ENCODE measurements at places on chromosomes 11 and 22. TPM values are rescaled to one million over a fixed set of nuclear protein-coding genes. Genes with fewer than 3 reads are reported as not detected.

DNA sequence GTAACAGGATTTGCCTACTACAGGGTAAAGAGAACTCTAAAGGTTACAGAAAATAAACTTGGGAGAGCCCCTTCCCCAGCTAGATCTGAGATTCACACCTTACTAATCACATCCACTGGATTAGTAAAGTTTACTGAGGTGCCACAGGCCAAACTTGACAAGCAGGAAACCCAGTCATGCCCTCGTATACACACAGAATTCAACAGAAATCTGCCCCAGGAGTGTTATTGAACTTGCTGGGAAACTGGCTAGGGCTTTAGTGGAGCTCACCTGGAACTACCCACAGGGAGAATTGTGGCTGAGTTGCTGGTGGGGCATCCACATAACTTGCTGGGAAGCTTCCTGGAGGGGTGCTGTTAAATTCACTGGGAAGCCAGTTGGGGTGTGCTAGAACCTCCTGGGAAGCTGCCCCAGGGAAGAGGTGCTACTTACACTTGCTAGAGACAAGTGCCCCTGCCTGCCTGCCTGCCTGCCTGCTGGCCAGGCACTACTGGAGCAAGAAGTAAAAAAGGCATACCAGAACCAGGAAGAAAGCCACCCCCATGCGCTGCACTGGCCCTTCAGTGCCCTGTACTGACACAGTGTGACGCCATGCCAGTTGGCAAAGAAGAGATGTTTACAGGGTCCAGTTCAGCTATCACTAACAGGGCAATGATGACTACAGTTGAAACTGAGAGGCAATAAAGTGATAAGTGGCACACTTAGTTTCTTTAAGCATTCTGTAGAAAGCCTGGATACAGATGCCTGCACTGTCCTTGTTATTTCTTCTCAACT lies 106.5 kb downstream of the ALX4 start:
- no peak overlapping the region for H3K4me3 ChIP-seq
- H3K27ac ChIP-seq = no peak overlapping the region
- H3K27me3 ChIP-seq = no peaks in the 10 kb centered on the region
- DNase-seq = no peak
- H3K4me1 ChIP-seq = peaks cover 13% of the 10 kb centered on the region

The OR4D5 gene
- total RNA-seq = not detected

- no peak for DNase-seq
- H3K36me3 ChIP-seq = no peaks in the 10 kb centered on the region
- H3K4me1 ChIP-seq = peaks cover 40% of the 10 kb centered on the region
- H3K27ac ChIP-seq = no peak overlapping the region
- H3K27me3 ChIP-seq = no peaks in the 10 kb centered on the region
Observed at GRCh38 chr11:78080818-78081495, 1.3 kb upstream of the NDUFC2 start.

- H3K27me3 ChIP-seq = no peaks in the 10 kb centered on the region
- no peaks in the 10 kb centered on the region for H3K36me3 ChIP-seq
- H3K27ac ChIP-seq = no peak overlapping the region
- DNase-seq = peak; percentile 45
- H3K4me3 ChIP-seq = no peak overlapping the region
Observed at GRCh38 chr11:85947431-85948272, 92.5 kb downstream of the CCDC83 start.

- H3K4me3 ChIP-seq = no peak overlapping the region
- no peaks in the 10 kb centered on the region for H3K27me3 ChIP-seq
- no peak for DNase-seq
- no peak overlapping the region for H3K27ac ChIP-seq
- no peaks in the 10 kb centered on the region for H3K4me1 ChIP-seq
Observed at GRCh38 chr22:48800886-48801607, 1026.6 kb downstream of the BRD1 start.

- no peaks in the 10 kb centered on the region for H3K36me3 ChIP-seq
- H3K4me1 ChIP-seq = no peaks in the 10 kb centered on the region
- no peak overlapping the region for H3K27ac ChIP-seq
- H3K4me3 ChIP-seq = no peak overlapping the region
Observed at GRCh38 chr11:125512106-125512505, 16.0 kb upstream of the FEZ1 start.

GRCh38 chr11:36405585-36406367 lies 104.3 kb downstream of the TRAF6 start:
- H3K27me3 ChIP-seq = no peaks in the 10 kb centered on the region
- no peak overlapping the region for H3K27ac ChIP-seq
- no peaks in the 10 kb centered on the region for H3K36me3 ChIP-seq
- no peak for DNase-seq

The VPREB1 gene
- total RNA-seq = not detected

DNA sequence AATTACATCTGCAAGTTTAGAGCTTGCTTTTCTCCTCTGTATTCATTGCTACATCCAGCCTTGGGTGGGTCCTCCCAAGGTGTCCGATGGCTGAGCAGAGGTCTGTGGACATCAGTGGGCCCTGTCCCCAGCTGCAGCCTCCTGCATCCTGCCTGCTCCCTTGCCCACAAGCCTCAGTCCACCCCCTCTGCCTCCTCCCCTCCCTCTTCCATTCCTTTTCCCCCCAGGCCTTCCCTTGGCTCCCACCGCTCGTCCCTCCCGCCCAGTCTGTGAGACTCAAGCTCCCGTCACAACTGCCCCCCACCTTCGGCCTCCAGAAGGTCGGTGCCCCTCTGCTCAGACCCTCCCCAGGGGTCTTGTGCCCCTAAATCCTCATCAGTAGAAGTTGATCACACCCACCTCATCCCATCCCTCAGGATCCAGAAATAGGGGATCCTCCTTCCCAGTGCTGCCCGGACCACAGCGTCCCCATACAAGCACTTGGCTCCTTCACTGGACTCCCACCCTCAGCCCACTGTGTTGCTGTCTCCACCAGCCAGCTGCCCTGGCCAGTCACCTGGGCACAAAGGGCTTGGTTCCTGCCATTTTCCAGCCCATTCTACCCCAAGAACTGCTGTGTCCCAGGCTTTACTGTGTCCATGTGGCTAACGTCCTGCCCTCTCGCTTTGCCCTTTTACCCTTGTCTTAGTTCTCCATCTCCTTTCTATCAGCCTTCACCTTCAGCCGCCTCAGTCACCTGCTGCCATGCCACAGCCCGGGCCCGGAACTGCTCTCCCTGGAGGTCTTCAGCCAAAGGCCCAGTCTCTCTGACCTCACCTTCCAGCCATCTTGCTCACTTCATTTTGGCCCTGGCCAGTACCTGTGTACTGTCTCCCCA lies 2.2 kb upstream of the OMP start:
- H3K27ac ChIP-seq = no peak overlapping the region
- H3K4me3 ChIP-seq = no peak overlapping the region
- H3K4me1 ChIP-seq = no peaks in the 10 kb centered on the region
- H3K27me3 ChIP-seq = no peaks in the 10 kb centered on the region
- no peak for DNase-seq
- no peaks in the 10 kb centered on the region for H3K36me3 ChIP-seq

DNA sequence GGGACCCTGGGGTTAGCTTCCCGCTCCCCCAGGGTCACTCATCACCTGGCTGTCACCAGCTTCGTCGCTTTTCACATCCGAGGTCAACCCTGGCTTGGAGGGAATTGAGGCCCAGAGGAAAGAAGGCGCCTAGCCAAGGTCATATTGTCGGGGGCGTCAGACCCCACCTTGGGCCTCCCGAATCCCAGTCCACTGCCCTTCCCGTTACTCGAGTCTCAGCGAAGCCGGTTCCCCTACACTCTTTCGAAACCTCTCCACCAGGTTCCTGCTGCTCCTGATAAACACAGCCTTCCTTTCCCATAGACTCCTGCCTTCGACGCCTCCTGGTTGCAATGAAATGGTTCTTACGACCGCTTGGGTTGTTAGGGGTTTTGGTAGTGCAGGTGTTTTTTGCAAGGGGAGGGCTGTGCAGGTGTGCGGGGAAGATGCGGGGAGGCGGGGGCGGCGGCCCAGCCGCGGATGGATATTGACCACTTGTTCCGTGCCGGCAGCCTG lies 642 bp downstream of the NAA40 start:
- no peak for DNase-seq
- no peaks in the 10 kb centered on the region for H3K27me3 ChIP-seq
- no peaks in the 10 kb centered on the region for H3K36me3 ChIP-seq
- H3K4me1 ChIP-seq = peaks cover 27% of the 10 kb centered on the region
- peak overlapping the region; percentile 51 for H3K27ac ChIP-seq
- H3K4me3 ChIP-seq = peak overlapping the region; percentile 82

The DCHS1 gene
- total RNA-seq = 0.04 TPM

The ADAMTS15 gene
- not detected for total RNA-seq

The IL18 gene
- total RNA-seq = not detected

The ELF5 gene
- not detected for total RNA-seq

GRCh38 chr11:12271241-12271640 lies 106.1 kb upstream of the PARVA start:
- H3K27me3 ChIP-seq = no peaks in the 10 kb centered on the region
- H3K36me3 ChIP-seq = no peaks in the 10 kb centered on the region
- H3K27ac ChIP-seq = no peak overlapping the region

The APOBEC3C gene
- total RNA-seq = 6.2 TPM

The ZP1 gene
- total RNA-seq = not detected

GRCh38 chr11:111966678-111967077 lies 29.5 kb downstream of the DIXDC1 start:
- no peak overlapping the region for H3K27ac ChIP-seq
- no peak for DNase-seq
- no peaks in the 10 kb centered on the region for H3K36me3 ChIP-seq

The GLYAT gene
- not detected for total RNA-seq

DNA sequence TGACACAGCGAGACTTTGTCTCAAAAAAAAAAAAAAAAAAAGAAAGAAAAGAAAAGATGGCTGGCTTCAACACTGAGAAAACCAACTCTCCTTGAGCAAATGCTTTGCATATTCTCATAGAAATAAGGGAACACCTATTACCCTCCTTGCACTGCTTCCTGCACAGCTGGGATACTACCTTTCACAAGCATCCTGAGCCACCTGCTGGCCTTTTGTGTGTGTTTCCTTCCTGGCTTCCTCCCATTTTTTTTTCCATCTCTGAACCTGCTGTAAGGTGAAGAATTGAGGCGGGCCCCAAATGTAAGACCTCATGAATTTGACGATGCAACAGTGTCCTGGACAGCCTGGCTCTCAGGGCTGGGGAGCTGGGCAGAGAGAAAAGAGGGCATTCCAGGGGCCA lies 1.9 kb upstream of the RFPL3 start:
- H3K4me3 ChIP-seq = no peak overlapping the region
- H3K27ac ChIP-seq = no peak overlapping the region
- DNase-seq = no peak

The ROBO4 gene
- not detected for total RNA-seq

DNA sequence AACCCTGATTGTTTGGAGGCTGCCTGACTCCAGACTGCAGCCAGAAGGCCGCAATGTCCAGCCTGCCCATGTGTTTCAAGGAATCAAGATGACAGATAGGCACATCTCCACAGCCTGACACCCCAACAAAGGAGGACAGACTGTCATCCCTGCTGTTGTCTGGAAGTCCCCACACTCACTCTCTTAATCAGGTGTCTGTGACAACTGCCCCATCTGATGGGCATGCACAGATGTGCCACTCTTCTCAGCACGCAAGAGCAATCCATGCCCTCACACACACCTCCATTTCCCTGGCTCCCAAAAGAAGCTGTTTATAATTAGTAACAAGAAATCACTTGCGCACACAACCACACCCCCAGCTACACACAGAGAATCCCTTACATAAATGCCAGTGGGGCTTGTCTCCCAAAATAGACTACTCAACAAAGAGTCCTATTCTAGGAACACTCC lies 117.6 kb downstream of the C11orf58 start:
- no peak overlapping the region for H3K27ac ChIP-seq
- DNase-seq = no peak
- H3K4me1 ChIP-seq = no peaks in the 10 kb centered on the region
- no peaks in the 10 kb centered on the region for H3K36me3 ChIP-seq
- no peak overlapping the region for H3K4me3 ChIP-seq
- H3K27me3 ChIP-seq = no peaks in the 10 kb centered on the region

GRCh38 chr11:112134473-112134872 lies 29.4 kb downstream of the IL18 start:
- DNase-seq = no peak
- H3K4me3 ChIP-seq = no peak overlapping the region
- no peaks in the 10 kb centered on the region for H3K4me1 ChIP-seq
- H3K27me3 ChIP-seq = no peaks in the 10 kb centered on the region
- H3K27ac ChIP-seq = no peak overlapping the region
- no peaks in the 10 kb centered on the region for H3K36me3 ChIP-seq

- H3K27me3 ChIP-seq = no peaks in the 10 kb centered on the region
- H3K4me3 ChIP-seq = no peak overlapping the region
- DNase-seq = no peak
- H3K27ac ChIP-seq = no peak overlapping the region
- no peaks in the 10 kb centered on the region for H3K36me3 ChIP-seq
Observed at GRCh38 chr11:34870548-34871196, 45.5 kb downstream of the APIP start.

GRCh38 chr11:100878474-100878873 lies 191.4 kb downstream of the ARHGAP42 start:
- H3K4me1 ChIP-seq = no peaks in the 10 kb centered on the region
- no peak overlapping the region for H3K4me3 ChIP-seq
- H3K36me3 ChIP-seq = no peaks in the 10 kb centered on the region
- DNase-seq = no peak
- no peaks in the 10 kb centered on the region for H3K27me3 ChIP-seq

- no peaks in the 10 kb centered on the region for H3K27me3 ChIP-seq
- H3K36me3 ChIP-seq = no peaks in the 10 kb centered on the region
- H3K27ac ChIP-seq = no peak overlapping the region
- DNase-seq = no peak
- H3K4me3 ChIP-seq = no peak overlapping the region
Observed at GRCh38 chr22:34502821-34503220, 563.1 kb upstream of the ISX start.

GRCh38 chr11:35664977-35665441 lies 2.4 kb downstream of the TRIM44 start:
- H3K4me1 ChIP-seq = peaks cover 27% of the 10 kb centered on the region
- no peak overlapping the region for H3K27ac ChIP-seq
- peaks cover 10% of the 10 kb centered on the region for H3K36me3 ChIP-seq
- DNase-seq = no peak
- peaks cover 2% of the 10 kb centered on the region for H3K27me3 ChIP-seq
- H3K4me3 ChIP-seq = no peak overlapping the region

The IRAG1 gene
- not detected for total RNA-seq

The TEX12 gene
- not detected for total RNA-seq

DNA sequence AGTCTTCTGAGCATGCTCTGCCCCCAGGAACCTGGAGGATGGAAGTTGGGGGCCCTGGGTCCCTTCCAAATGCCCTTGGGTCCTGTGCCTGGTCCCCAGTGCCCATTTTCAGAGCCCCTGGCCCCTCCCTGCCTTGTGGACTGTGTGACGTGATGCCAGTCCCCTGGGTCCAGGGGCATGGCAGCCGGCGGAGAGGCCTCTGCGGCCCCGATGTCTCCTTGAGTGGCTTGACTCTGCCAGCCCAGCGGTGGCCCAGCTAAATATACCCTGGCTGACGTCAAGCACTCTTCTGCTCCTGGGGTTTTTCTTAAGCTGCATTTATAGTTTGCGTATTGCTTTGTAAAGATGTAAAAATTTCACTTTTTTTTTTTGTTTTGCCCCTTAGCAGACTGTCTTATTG lies 35.2 kb upstream of the PARVG start:
- no peak overlapping the region for H3K27ac ChIP-seq
- H3K4me1 ChIP-seq = no peaks in the 10 kb centered on the region
- H3K4me3 ChIP-seq = no peak overlapping the region
- no peaks in the 10 kb centered on the region for H3K27me3 ChIP-seq

- no peaks in the 10 kb centered on the region for H3K27me3 ChIP-seq
- no peak for DNase-seq
- no peak overlapping the region for H3K4me3 ChIP-seq
- no peaks in the 10 kb centered on the region for H3K36me3 ChIP-seq
Observed at GRCh38 chr11:62487738-62488551, 58.7 kb downstream of the AHNAK start.

The BTBD18 gene
- total RNA-seq = not detected
